HT1080 (cell line): ENCODE measurements at places on chromosomes 1 and 21. TPM values are rescaled to one million over a fixed set of nuclear protein-coding genes. Genes with fewer than 3 reads are reported as not detected.

DNA sequence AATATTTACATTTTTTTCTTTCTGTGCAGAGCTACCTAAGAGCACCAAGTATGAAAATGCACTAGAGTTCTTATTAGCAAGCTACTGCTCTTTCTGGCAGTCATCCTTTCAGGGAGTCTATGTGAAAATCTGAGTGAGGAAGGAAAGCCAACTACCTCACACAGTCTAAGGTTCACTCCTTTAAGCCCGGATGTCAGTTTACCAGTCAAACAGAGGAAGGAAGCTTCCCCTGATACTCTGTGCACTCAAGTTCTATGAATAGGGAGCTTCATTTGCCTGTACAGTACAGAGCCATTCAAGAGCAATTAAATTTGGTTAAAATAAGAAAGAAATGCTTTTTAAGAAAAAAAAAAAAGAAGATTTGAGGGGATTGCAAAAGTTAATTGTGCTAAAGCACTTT lies 6.9 kb downstream of the COL11A1 start:
- no peak for DNase-seq

SPRR3 gene
- not detected in 2 replicates for total RNA-seq

PTP4A2 gene
- total RNA-seq = 404 and 496 TPM in 2 replicates

DNA sequence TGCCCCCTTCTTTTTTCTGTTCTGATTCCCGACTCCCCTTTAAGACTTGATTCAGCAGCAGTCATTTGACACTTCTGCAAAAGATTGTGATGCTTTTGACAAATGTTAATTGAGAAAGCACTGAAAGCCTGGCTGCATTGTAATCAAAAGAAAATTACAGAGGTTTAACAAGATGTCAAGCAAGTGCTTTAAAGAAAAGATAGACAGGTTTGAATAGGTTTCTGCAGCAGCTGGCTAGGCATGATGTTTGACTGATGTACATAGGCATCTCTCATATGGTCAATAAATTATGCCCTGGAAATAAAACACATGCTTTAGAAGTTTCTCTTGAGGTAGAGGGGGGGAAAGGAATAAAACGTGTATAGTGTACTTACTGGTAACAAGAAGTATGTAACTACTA lies 147.8 kb downstream of the ADGRL2 start:
- no peak for DNase-seq

GRCh38 chr1:54971317-54971791 lies 9.1 kb upstream of the TMEM61 start:
- DNase-seq = peak; percentile 95

DNA sequence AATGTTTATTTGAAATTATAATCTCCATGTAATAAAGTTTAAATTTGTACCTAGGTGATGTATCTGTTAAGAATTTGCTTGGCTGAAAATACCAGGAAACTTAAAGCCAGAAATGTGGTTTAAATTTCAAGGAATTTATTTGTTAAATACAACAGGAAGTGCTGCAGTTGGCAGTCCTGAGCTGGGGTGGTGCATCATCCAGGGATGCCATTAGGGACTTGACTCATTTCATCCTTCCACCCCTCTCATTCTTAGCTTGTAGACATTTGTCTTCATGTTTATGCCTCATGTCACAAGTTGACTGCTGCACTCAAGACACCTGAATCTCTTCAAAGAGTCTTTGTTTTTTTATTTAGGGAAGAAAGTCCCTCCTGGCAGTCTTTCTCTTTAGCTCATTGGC lies 175.9 kb downstream of the LHX8 start:
- peak; percentile 76 for DNase-seq

SPRR2E gene
- not detected in 2 replicates for total RNA-seq

MYCL gene
- total RNA-seq = 0.40 and 5.6 TPM in 2 replicates

DNA sequence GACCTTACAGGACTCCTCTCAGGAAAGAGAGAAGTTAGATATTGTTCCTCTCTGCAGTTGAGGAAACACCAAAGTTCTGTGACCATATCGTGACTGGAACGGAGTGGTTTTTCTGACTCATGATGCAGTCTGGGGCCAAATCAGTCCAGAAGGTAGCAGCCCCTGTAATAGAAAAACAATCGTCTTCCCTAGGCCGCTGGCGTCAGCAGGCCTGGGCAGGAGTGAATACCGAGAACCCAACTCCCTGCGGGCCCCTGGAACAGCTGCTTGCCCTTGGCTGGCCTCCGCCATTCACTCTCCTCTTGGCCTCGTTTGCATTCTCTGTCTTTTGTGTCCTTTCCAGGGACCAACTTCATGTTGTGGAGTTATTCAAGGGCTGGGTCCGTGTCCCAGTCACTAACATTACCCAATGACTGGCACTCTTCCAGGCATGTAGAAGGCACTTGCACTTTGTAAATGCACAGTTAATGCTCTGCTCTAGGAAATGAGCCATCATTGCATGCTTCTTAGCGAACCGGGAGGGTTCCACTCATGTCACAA lies 10.9 kb upstream of the CD101 start:
- DNase-seq = peak; percentile 94

GRCh38 chr1:165365341-165365740 lies 8.8 kb upstream of the LMX1A start:
- DNase-seq = peak; percentile 13

DNA sequence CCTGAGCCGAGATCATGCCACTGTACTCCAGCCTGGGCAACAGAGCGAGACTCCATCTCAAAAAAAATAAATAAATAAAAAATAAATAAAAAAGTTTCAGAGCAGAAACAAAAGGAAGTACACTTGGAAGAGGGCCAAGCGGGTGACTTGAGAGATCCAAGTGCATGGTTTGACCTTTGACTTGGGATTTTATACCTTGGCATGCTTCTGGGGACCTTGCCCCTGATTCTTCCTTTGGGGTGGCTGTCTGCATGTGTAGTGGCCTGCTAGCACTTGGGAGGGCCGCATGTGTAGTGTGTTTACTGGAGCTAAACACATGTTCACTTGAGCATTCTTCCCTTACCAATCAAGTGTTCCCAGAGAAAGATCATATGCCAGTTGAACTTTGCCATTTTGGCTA lies 114.0 kb downstream of the DTL start:
- DNase-seq = no peak

GRCh38 chr1:43491061-43491460 lies 37.3 kb upstream of the HYI start:
- DNase-seq = no peak

- DNase-seq = peak; percentile 64
These were observed 6.0 kb upstream of the PIGC start for GRCh38 chr1:172449585-172450523.

DNA sequence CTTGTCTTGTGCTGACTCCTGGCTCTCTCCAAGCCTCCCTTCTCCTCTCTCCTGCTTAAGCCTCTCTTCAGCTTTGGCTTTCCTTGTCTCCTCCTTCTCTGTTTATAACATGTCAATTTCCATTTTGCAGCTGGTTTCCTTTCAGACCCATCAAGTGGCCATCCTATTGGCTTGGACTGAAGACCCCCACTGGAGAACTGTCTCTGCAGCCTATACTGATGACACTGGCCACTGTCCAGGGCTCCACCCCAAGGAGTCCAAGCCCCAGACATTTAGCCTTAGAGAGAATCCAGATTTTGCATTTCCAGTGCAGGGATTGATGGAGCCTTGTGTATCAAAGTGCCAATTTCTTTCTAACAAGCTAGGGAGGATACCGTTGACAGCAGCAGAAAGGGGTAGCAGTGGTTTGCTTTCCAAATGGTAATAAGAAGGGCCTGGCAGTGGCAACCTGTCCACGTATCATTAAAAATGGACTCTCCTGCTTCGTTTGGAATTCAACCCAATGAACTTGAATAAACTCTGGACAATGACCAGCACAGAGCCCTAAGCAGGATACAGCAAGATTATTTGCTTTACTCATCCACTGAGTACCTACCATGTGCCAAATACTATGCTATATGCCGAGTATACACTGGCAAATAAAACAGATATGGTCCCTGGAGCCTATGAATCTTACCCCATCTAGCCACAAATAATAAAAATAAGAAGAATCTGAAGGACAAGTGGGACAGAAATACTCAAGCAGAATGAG lies 6.5 kb downstream of the OVAAL start:
- no peak for DNase-seq

LIN28A gene
- not detected in 2 replicates for total RNA-seq

GRCh38 chr1:218616681-218617080 lies 271.5 kb downstream of the TGFB2 start:
- no peak for DNase-seq

FMO3 gene
- total RNA-seq = 0.10 TPM in 1 of 2 replicates, not detected in the other

DNA sequence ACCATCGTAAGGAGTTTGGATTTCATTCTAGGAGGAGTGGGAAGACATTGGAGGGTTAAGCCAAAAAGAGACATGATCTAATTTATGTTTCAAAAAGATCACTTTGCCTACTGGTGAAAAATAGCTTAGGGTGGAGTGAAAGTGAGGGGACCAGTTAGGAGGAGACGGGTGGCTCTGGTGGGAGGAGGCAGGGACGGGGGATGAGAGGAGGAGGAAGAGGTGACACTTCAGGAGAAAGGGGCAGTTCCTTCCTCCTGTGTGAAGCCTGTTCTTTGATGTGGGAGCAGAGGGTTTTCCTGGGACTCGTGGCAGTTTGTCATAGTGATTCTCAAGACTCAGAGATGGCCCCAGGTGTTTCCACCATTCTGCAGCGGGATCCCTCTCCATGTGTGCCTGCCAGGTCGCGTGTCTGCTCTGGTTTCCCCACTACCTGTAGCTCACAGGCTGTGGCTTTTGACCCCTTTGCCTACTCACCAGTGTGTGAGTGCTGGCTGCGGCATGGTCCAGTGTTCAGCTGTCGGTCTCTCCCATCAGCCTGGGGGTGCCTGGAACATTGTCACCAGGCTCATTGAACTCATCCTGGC lies 102.4 kb downstream of the CNIH3 start:
- no peak for DNase-seq

DNA sequence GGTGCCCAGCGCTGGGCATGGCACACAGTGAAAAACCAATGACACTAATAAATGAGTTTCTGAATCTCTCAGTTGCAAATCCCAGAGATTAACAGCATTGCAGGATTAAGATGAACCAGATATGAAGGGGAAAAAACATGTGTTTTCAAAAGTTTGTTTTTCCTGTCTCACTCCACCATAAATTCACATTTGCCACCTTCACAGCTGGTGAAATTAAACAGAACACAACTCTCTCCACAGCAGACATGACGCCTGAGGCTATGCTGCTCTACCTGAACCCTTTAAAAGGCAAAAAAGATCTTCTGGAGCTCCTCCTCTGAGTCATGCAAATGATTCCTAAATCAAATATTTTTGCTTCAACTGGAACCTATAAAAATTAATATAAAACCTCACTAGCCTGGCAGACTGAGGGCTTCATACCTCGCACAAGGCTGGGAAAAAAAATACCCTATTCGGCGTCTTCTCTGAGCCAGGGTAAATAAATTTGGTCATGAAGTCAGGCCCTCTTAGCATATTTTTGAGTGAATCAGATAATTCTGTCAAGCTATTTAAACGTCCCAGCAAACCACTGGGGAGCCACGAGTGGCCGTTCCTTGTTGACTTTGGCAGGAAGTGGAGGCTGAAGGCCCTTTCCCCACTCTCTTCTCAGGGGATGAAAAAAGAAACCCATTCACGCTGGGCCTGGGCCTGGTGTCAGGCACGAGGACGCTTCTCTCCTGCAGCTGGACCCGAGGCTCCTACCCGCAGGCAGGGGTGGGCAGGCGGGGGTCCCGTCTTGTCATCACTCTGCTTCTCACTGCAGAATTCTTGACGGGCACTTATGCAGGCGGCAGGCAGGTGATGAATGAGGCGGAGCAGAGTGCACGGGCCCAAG lies 53.0 kb downstream of the DMRTB1 start:
- no peak for DNase-seq

ASPM gene
- 33.5 and 36.9 TPM in 2 replicates for total RNA-seq

- DNase-seq = peak; percentile 30
These were observed 24.2 kb downstream of the CEP170 start for GRCh38 chr1:243230914-243231313.

- no peak for DNase-seq
These were observed 33.2 kb downstream of the KCTD3 start for GRCh38 chr1:215600258-215600792.

- no peak for DNase-seq
These were observed 28.5 kb downstream of the CR1L start for GRCh38 chr1:207673399-207673798.

CELA2A gene
- total RNA-seq = not detected in 2 replicates

CYP4B1 gene
- total RNA-seq = not detected in 2 replicates

DNA sequence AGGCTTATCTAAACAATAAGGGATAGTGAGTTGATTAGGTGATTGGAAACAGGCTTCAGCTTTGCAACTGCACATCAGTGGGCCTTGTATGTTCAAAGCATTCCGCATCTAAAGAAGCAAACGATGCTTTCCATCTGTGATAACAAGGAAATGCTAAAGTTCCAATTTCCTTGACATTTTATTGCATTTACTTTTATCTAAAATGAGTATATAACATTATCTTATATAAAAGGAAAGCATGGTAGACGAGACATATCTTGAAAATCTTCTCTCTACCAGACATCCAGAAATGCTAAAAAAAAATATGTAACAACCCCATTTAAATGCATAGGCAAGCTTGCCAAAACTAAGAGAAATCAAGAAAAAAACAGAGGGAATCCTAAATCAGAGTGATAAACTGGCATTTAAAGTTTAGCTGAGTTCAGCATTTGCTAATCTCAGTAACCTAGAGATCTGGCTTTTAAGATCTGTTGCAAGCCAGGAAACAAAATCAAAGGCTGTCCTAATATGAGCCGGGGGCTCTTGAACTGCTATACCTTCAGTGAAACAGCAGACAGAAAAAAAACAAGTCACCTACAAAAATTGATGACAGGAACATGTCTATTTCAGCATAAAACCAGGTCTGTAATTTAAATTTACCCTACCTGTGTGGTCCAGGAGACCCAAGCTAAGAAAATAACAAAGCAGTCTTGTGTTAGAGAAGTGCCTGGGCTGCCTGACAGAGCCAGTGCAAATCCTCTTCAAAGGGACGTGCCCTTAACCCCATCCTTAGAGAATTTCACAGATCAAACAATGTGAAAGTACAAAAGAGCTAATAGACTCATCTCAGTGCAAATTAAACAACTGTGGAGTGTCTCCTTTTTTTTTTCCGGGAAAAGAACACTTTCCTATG lies 3.1 kb upstream of the RGS13 start:
- no peak for DNase-seq

GRCh38 chr21:35342440-35342839 lies 293.3 kb upstream of the RUNX1 start:
- no peak for DNase-seq

HNRNPR gene
- total RNA-seq = 136 and 166 TPM in 2 replicates

DNA sequence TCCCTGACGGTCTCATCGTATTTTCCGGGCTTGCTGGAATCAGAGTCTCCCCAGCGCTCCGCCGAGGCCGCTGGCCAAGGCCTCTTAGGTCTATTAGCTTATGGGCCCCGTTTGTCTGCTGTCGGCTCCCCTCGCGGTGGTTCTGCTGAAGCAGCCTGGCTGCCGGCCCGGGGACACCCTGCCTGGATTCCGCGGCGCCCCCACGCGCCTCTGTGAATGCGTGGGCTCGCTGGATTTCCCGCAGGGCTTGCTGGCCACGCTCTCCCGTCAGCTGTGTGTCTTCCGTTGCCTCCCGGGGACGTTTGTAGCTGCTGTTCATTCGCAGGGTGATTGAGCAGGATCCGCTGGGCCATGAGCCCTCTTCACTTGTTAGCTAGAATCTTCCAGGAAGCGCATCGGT lies 8.4 kb downstream of the LRRC3 start:
- DNase-seq = no peak

TNFRSF4 gene
- 0.88 TPM in 1 of 2 replicates, not detected in the other for total RNA-seq
